ENCODE measurements at places on chromosomes 4 and X.

DNA sequence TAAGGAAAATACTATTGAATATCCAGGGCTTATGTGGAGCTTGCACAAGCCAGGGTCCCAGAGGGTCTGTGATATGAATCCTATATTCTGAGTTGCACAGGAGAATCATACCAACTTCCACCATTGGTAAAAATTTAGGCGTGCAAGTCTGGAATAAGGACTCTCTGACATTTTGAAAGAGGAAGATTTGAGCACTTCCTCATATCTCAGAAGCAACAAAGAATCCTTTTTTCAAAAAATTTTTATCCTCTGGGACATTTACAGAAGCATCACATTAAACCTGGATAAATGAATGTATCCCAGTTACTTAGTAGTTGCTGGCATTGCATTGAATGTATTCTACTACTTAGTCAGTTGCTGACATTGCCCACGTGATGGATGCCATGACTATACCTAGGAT, 24.2 kb upstream of the CAMK2D start:
- DNase-seq: no peak

- DNase-seq: no peak
Measured at GRCh38 chr4:95524184-95524583, 24.6 kb downstream of the UNC5C start.

- no peak for DNase-seq
Measured at GRCh38 chrX:42975906-42976305, 197.9 kb upstream of the PPP1R2C start.

DNA sequence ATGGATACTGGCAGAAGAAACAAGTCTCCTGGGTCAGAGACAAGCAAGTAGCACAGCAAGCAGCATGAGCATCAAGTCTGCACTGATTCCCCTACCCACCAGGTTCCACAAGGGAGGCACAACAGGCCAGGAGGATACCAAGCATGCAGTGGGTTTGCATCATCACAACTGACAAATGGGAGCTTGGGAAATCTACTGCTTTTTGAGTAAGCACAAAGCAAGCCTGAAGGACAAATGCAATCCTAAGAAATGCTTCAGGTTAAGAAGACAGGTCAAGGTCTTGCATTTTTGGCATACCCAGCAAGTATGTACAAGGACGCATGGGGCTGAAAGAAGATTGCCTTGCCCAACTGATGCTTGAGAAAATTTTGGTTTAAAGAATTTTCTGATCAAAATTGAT, 279.6 kb downstream of the PDGFC start:
- no peak for DNase-seq

- DNase-seq: peak; percentile 31
Measured at GRCh38 chrX:119758731-119759247, 401 bp downstream of the SOWAHD start.

DNA sequence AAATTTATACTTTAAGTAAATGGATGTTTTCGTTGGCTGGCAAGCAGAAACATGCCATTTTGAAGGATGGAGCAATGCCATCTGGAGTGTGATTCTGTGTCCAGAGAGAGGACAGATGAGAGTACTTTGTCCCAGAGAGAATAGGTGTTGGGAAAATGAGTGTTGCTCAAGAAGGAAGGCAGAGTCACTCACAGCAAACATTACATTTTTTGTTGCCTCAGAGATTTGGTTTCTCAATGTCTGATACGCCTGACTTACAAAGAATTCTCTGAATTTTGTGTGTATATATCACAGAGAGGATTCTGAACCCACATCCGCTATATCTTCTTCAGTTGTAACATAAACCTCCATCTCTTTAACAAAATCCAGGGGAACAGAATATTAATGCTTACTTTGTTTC, 102.8 kb upstream of the PCDH18 start:
- no peak for DNase-seq
